Activated T-helper 1 cell treated with anti-CD3 and anti-CD28 coated beads, Interleukin-12 subunit alpha, Interleukin-12 subunit beta, Interleukin-2, Interleukin-4 antibody, amounts not matched to agents 30 ng/mL and 10 ng/mL and 1 ng/mL, durations not matched to agents 14 hours and 24 hours and 36 hours (primary cell): ENCODE measurements at places on chromosomes 3 and 15.
A peak's percentile ranks its signal among the peaks of the same experiment; 100 is the strongest.

DNA sequence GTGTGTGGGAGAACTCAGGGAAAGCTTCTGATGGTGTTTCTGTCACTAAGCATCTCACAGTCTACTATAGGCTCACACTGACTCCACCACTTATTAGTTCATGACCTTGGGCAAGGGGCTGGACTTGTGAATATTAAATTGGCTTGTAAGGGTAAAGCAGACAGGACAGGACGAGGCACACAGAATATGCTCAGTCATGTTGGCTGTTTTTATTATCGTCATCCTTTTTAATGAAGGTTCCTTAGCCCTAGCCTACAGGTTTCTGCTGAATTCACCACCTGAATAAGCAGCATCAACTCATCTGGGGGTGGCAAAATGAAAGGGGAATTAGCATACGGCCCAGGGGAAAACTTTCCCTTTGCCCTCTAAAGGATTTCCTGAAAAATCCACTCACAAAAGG is 39.6 kb upstream of the LIPC start:
- DNase-seq, result no peak

DNA sequence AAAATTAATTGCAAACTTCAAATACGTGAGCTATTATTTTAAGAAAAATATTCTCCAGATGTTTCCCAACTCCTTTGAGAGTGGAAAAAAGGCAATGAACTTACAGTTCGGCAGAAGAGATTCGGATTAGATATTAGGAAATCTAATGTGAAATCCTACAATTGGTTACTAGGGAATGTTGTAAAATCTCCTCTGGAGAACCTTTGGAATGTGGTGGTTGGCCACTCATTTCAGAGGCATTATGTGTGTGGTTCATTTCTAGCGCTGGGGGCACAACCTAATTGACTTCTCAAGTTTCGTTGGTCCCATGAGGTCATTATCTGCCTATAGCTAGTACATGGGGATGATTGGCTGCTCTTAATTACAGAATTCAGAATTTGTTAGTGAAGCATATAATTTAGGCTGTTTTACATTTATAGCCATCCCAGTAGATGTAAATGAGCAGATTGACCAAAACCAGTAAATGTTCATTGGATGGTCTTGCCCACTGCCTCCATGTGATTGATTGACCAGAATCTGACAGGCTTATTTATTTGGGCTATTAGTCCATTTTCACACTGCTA is 34.6 kb upstream of the CMSS1 start:
- no peak for DNase-seq

DNA sequence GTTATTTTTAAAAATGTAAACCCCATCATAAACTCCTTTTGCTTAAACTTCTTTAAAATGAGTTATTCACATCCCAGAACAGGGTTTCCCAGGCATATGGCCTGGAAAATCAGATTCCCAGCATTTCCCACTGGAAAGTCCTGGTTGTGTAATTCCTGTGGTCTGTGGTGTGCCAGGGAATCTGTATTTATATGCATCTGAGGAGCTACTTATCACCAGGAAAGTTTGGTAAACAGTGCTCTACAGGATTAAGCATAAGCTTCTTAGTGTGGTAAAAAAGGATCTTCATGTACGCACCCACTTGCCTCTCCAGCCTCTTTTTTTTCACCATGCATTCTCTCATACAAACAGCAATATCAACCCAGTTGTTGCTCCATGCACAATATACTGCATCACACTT is 28.2 kb downstream of the MEIS2 start:
- DNase-seq, result no peak

DNA sequence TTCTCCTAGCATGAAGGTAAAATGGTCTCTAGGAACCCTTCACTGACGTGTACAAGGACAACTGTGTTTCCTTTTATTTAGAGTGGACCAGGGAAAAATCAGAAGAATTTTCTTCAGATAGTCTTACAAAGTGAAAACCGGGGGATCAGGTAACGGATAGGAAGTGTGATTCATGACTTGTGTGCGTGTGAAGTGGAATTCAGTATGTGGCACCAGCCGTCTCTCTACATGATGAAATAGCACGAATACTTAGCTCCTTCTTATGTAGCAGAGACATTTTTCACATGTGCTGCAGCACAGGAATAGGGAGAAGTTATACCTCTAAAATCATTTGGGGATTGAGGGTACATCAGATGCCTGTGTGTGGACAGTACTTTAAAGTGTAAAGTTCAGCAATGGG is 159.2 kb downstream of the MEX3B start:
- DNase-seq, result no peak

DNA sequence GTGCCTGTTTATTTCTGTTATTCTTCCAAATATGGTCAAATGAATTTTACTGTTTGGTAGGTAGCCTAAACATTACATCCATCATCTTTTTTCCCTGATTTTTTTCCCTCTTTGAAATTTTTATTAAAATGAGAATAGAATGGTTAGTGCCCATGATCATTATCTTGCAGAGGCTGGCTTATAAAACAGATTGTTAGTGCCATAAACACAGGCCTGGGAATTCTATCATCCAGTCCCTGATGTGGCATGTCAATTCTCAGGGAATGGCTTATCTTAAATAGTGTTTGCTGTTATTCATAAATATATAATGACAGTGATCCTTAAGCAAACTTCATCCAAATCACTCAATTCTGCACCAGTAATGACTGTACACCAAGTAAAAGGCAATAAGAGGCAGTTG is 207.3 kb downstream of the TUSC7 start:
- no peak for DNase-seq

DNA sequence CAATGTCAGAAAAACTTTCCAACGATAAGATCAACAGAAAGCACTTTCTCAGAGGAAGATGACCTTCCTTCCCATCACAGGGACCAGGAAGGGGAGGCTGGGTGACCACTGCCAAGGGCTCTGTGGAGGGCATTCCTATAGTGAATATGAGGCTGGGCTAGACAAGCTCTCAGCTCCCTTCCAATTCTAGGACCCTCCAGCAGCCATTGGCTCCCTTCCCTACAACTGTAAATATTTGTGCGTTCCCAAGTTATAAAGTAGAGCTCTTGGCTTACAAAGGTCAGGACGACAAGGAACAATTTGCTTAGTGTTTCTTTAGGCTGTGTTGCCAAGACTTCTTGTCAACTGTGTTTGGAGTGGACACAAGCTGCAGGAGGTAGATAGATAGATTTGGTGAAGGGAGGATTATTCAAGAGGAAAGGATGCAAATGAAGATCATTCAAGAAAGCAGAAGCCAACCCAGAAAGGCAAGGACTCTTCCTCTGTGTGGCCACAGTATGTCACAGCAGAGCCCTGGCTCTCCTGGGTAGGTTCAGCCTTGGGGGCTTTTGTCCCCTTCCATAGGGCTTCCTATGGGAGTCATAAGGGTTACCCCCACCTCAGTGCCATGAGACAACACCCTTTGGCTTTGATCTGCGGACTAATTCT is 223.6 kb upstream of the TLE3 start:
- no peak for DNase-seq

- no peak for DNase-seq
Observed at GRCh38 chr3:167798443-167798842, 62.9 kb downstream of the SERPINI1 start.

DNA sequence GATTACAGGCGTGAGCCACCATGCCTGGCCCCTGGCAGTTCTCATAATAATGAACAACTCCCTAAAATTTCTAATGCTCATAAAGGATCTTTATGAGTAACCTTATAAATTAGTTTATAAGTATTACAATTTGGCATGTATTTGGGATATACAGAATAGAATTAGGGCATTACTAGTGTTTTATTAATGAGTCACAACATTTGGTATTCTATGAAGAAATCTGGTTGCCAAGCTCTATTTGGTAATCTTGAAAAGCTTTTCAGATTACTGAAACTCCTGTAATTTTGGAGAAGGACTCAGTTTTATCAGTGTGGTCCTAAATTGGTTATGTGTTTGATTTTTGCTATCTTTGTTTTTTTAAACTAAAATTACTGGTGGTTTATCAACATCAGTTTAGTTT is 45.8 kb downstream of the TM6SF1 start:
- no peak for DNase-seq

GRCh38 chr3:172305552-172305951 is 142.7 kb downstream of the GHSR start:
- DNase-seq, result no peak

GRCh38 chr3:23676093-23676492 is 129.7 kb upstream of the UBE2E1 start:
- no peak for DNase-seq

GRCh38 chr3:141015481-141015880 is 35.7 kb upstream of the SPSB4 start:
- DNase-seq, result no peak

DNA sequence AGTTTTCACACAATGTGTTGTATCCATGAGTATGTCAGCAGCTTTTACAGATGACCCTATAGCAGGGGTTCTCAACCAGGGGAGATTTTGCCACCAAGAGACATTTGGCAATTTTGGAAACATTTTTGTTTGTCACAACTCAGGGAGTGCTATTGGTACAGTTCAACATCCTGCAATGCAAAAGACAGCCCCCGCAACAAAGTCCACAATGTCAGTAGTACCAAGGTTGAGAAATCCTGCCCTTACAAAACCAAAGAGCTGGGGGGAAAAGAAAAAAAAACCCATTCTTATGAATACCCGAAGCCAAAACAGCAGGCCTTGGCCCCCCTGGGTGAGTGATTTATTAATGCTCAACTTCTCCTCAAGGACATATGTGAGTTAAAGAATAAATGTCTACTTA is 99.1 kb downstream of the LARS2 start:
- DNase-seq, result no peak

GRCh38 chr3:189950258-189950657 is 170.4 kb downstream of the P3H2 start:
- DNase-seq, result no peak

- DNase-seq, result no peak
Observed at GRCh38 chr3:118412503-118412902, 622.1 kb downstream of the IGSF11 start.

GRCh38 chr3:138329127-138329983 is at the start of gene NME9:
Gene NME9 (minus strand): TSS chr3:138329851. CDS start chr3:138329335, 516 bp downstream.
- DNase-seq, result peak; percentile 83

DNA sequence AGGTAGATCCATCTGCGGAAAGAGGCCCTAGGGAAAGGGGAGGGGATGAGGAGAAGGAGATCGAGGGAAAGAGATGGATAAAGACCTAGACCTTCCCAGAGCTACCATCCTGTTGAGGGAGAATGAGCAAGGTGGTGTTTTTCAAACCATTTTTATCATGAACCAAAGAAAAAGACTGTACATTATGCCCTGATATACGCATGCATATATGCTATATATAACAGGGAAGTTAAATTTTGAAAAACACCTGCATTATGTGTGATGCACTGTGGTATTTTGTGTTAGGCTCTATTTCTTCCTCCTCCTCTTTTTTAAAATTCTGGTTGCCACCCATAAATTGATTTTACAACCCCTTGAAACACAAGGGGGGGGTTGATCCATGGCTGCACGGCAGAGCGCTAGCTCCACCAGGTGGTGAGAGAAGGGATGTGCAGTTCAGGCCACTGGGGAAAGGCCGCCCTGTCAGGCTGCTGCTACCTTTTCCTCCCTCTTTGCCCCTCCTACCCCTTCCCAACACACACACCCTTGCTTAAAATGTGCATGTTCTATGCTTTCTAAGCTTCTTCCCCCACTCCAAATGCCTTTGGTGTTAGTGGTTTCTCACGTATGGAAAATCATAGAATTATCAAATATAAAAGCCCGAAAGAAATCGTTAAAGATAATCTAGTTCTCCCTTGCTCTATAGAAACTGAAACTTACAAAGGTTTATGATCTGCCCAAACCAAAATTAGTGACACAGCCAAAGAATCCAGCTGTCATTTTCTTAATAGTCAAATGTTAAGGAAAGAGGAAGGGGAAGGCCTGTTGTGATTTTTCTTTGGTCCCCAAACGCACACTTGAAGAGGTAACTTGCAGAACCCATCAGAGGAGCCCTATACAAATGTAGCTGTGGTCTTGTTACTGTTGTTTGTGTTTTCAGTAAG is 262.0 kb upstream of the UMPS start:
- DNase-seq, result no peak

DNA sequence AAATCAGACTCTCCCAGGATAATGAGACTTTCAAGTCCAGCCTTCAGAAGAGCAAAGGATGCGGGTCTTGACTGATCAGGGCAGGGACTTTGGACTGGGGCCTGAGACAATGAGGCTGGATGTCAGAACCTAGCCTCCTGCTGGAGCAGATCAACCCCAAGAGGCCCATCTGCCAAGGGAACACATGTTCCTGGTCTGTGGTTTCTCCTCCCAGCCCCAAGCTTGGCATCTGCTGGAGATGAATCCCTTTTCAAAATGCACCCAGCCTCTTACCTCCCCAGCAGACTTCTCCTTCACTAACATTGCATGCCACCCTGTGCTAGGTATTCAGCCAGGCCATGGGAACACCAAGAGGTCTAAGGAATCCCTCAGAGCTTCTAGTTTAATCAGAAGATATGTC is 43.7 kb upstream of the MFGE8 start:
- no peak for DNase-seq

DNA sequence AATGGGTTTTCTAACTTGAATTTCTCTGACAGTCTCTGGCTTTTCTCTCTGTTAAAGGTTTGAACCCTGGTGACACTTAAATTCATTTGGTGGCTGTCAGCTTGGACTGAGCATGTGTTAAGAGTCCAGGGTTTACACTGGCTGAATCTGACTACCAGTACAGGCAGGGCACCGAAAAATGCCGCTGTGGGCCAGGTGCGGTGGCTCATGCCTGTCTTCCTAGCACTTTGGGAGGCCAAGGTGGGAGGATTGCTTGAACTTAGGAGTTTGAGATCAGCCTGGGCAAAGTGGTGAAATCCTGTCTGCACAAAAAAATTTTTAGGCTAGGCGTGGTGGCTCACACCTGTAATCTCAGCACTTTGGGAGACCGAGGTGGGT is 1.8 kb downstream of the MANF start:
- no peak for DNase-seq

GRCh38 chr15:91209726-91210125 is 109.7 kb downstream of the SV2B start:
- no peak for DNase-seq

DNA sequence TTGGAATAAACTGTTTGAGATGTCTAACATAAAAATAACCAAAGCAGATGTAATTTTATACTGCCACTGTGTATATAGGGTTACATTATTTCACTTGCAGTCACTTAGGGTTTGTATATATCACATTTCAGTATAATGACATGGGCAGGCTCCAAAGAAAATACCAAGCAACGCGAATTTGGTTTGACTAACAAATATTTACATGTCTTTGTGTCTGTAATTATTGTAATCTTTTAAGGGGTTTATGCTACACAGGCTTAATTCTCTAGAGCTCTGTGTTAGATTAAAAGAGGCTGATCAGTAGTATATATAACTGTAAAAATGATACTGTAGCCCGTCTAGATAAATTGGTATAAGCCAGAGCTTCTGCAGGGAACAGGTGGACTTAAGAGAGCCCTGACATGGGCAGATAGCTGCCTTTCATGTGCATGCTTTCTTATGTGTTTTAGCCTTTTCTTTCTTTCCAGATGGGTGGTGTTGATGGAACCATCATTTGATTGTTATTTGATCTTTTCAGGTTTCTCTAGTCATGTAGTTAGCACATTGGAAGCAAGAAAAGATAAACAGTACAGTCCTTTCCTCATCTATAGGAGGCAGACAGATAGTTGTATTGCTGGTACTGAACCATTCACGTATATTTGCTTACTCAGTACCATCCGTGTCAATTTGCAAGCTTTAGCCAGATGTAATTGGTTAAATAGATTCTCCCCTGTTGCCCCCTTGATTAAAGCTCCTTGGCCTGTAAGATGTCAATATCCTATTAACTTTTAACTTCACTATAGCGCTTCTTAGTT is 86.1 kb downstream of the GALK2 start:
- DNase-seq, result no peak

- DNase-seq, result no peak
Observed at GRCh38 chr15:70324001-70324974, 226.6 kb upstream of the TLE3 start.
